Activated naive CD8-positive, alpha-beta T cell treated with anti-CD3 and anti-CD28 coated beads, Interleukin-2, amount 50 U/mL, for 24 hours (primary cell): ENCODE measurements at places on chromosomes 2 and 18.

DNA sequence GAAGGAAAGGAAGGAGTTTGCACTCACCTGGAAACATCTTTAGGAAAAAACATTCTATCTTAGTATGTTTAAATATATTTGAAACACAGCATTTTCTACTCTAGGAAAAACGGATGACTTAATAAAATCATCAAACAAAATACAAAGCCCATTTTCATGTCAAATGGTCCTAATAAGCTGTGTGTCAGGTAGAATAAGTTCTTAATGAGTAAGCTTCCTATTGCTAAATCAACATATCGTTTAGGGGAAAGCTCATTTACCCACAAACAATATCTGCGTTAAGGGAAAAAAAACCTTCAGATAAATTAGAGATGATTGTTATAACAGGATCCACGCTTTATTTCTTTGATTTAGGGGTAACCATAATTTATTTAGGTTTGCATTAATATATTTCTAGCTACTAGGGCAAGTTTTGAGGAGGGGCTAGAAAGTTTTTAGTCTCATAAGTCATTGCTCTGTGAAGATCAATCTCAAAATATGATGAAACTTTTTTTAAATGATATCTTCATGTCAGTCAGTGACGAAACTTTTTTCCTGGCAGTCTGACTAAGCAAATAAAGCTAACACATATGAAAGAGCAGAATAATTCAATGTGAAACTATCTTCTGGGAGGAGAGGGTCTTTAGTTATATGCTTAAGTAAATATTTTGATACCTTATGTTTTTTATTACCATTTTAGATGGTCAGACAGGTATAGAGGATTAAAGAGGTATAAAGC, 147.1 kb downstream of the WDSUB1 start:
- DNase-seq: no peak

- DNase-seq: no peak
Observed at GRCh38 chr2:70928366-70928765, 7.3 kb upstream of the ATP6V1B1 start.

GRCh38 chr2:237291138-237291792, 122.7 kb downstream of the COL6A3 start:
- DNase-seq: peak; percentile 38

DNA sequence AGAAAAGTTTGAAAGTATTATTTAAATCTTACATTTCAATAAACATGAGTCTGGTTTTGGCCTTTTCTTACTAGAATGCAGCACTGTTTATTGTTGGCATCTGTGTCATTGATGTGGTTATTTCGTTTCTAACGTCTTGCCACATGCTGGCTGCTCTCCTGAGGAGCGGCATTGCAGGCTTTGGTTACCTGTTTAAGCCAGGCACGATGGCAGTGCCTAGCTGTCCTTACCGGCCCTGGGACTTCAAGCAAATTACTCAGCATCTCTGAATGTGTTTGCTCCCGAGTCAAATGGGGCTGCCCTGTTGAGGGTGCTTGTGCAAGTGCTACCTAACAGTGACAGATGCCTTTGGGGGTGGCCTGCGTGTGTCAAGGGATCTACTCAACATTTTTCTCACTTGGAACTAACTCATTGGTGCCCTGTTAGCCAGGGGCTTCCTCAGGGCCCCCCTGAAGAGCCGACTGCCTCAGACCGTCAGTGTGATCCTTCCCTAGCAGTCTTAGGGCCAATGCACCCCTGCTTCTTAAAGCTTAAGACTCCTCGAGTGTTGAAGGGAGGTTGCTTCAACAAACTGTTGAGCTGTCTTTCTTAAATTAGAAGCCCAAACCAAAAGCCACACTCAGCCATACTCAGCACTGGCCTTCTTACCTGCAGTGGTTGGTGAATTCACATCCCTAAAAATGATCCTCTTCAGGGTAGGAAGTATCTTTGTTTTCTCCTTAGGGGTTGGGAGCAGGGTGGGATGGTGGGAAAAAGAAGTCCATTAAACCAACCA, 151.5 kb downstream of the NCK2 start:
- DNase-seq: no peak

DNA sequence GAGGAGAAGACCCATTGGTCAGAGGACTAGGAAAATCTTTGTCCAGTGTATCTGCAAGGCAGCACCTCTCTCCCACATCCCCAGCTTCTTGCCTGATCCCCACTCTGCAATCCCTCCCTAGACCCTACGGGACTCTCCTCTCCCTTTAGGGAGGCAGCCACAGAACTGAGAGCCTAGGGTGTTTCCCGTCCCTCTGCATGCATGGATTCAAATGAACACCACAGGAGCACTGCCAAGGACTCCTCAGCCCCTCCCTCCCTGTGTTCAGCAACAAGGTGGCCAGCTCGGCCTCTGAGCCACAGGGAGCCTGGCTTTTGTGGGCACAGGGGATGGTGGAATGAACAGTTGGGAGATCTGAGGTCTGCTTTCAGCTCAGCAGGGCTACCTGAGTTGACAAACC, 117.1 kb downstream of the TXNL1 start:
- no peak for DNase-seq

DNA sequence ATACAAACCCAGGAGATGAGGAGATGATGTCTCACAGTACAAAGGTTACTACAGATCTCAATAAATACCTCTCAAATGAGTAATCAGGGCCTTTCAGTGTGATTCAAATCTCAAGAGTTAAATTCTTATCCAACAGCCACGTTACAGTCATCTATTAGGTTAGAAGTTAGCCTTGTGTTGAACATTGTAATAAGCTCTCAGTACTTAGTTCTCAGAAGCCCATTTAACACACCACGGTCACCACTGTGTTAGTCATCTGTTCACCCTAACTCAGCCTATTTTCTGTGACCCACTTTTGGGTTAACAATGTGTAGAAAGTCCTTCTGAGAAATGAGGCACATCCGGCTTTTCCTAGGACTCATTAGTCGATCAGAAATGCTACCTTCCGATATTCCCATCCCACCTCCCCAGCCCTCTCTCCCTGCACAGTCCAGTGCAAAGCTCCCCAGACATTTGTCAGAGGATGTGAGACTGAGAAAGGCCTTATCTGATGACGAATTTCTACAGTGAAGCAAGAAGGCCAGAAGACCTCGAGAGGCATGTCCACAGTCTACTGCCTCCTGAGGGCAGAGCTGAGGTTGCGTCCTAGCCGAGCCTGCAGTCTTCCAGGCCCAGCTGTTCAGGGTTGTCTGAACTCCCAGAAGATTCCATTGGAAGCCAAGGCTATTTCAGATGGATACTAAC, 92.6 kb downstream of the ACTR2 start:
- DNase-seq: no peak

- no peak for DNase-seq
Observed at GRCh38 chr2:586641-587076, 90.5 kb downstream of the TMEM18 start.

GRCh38 chr2:120066800-120067547, 54.1 kb downstream of the EPB41L5 start:
- no peak for DNase-seq

- DNase-seq: no peak
Observed at GRCh38 chr2:74439803-74440377, 1.8 kb downstream of the RTKN start.

DNA sequence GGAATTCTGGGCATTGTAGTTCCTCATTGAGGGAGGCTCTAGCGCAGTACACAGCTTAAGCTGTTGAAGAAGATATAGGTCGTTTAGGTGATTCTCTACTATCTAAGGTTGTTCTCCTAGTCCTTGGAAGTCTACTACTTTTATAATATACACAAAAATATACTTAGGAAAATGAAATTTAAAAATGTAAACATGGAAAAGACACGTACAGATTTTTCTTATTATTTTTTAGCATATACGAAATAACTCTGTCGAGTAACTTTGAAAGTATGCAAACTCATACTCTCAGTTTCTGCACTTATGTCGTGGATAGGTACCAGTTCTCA, 272 bp upstream of the FASTKD1 start:
- no peak for DNase-seq

GRCh38 chr2:210189452-210190138, 18.4 kb upstream of the KANSL1L start:
- DNase-seq: no peak

DNA sequence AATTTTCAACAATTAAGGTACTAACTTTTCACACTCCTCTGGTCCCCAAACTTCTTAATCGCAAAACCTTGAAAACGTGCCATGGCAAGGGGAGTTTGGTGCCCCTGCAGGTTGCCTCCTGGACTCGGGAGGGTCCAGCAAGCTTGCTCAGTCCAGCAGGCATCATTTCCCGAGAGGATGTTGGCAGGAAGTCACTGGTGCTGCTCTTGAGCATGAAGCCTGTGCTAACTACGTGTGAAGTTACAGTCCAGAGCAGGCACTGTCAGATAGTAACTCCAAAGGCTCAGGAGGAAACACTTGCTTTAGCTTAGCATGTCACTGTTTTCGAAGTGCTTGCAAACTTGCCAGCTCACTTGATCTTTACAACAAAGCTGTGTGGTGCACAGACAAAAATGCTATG, 215.4 kb downstream of the MYCN start:
- no peak for DNase-seq

DNA sequence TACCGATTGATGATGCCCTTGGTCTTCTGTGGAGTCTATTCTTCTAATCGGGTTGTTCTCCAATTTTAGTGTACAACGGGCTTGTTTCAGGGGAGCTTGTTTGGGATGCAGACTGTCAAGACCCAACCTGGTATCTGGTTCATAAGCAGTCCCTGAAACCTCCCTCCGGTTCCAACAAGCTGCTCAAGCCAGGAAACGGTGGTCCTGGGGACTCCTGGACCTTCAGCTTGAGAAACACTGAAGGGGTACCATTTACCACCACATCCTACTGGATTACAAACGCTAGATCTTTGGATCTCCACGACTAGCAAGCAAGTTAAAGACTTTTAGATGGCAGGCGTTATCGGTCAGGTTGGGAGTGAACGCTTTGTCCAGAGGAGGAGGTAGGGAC, 2.0 kb downstream of the BCL2 start:
- no peak for DNase-seq

- DNase-seq: no peak
Observed at GRCh38 chr2:113236367-113237159, 42.2 kb downstream of the PAX8 start.

DNA sequence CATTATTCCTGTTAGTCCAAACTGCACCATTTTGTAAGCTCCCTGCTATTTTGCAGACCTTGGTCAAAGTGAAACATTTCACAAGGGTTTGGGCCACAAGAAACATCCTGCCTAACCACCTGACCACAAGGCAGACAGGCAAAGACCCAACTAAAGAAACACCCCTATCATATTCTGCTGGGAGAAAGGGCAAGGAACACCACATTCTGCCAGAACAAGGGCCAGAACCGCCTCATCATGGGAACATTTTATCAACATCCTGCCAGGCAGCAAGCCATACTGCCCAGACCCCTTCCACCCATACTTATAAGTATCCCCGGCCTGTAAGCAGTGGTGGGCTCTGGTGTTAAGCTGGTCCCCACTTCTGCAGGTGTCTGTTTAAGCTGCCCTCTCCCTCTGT, 12.0 kb upstream of the RAB31 start:
- no peak for DNase-seq

GRCh38 chr2:128366713-128367511, 48.2 kb upstream of the HS6ST1 start:
- DNase-seq: no peak

DNA sequence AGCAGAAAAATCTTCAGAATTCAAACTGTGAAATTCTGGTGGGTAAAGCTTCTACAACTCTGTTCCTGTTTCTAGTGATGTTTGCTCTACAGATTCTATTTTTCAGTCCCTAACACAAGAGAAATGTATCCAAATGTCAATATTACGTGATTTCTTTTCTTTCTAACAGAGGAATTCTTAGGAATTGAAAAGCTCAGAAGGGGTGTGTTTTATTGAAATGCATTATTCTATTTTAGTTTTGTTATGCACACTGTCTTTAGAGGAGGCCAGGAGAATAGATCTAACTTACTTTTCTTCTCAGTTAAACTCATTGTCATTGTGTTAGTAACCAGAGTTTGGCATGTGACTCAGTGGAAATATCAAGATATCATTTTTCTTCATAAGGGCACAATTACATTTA, 62.4 kb downstream of the MTX2 start:
- DNase-seq: no peak

DNA sequence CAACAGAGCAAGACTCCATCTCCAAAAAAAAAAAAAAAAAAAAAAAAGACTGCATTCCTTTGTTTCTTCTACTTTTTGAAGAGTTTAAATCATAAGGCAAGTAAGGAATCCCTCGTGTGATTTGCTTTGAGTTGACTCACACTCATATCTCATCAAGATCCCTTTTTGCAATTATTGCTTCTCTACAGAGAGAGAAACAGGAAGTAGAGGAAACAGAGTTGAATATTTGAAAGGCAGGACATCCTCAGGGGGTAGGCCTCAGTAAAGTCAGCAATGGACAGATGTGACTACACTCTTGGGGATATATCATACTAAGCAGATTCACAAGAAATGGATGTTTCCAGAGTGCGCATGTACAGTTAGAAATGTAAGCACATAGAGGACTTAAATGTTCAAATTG, 11.2 kb upstream of the EFR3B start:
- no peak for DNase-seq

GRCh38 chr2:232361646-232362045, 16.9 kb upstream of the ALPP start:
- no peak for DNase-seq

- DNase-seq: no peak
Observed at GRCh38 chr2:210363261-210363660, 48.3 kb upstream of the MYL1 start.

DNA sequence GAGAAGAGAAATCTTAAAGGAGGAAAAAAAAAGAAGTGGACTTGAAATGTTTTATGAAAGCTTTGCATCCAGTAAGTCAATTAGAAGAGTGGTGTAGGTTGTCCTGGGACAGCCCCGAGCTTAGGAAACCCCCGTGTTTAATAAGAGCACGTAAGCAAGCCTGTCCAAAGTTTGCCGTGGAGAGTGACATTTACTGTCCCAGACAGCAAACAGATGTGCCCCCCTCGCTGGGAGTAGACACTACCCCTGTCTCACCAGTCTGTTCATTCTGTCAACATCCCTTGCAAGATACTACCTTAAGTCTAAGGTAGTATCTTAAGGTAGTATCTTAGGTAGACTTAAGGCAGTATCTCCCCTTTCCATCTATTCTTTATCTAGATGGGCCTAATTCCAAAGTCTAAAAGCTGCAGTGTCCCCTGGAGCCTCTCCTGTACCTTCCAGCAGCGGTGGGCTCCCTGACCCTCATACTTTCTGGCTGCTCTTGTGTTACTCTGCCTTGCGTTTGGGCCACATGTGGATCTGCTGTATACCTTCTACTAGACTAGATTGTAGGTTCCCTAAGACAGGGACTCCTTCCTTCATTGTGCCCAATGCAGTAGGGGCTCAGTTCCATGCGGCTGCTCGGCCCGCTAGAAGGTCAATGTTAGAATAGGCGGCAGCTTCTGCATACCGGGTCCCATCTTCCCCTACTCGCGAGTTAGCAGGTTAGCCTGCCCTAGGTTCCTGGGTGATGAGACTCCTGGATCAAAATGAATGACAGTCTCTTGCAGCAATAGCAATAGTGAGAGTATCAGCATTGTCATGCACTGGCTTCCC, 244.1 kb downstream of the GBX2 start:
- DNase-seq: no peak
